ENCODE measurements at places on chromosomes 7 and 10.

- DNase-seq: no peak
Observed at GRCh38 chr10:72162978-72163377, 52.8 kb upstream of the ANAPC16 start.

DNA sequence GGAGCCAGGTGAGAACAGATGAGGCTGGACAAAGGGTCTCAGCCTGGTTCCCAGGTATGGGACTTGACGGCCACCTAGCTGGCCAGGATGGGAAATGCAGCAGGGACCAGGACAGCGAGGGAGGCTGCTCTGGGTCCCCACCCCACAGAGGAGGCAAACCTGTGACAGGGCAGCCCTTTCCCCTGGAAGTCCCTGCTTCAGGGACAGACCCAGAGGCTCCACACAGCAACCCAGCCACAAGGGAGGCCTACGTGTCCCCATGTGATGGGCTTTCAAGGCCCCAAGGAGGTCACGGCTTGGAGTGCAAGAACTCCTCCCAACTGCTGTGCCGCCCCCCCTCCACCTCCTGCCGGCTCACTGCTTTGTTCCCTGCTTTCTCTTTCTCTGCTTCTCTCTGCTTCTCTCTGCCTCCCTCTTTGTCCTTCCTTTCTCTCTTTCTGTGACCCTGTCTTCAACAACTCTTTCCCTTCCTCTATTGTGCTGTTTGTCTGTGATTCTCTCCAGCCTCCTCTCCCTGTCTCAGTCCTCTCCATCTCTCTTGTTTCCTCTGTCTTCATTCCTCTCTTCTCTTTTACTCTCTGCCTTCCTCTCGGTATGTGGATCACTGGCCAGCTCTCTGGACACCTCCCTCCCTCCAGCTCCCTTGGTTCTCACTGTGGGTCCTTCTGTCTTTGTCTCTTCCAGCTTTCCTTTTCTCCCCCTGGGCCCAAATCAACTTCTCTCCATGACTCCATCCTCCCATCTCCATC is 9.6 kb upstream of the EIF5AL1 start:
- no peak for DNase-seq

DNA sequence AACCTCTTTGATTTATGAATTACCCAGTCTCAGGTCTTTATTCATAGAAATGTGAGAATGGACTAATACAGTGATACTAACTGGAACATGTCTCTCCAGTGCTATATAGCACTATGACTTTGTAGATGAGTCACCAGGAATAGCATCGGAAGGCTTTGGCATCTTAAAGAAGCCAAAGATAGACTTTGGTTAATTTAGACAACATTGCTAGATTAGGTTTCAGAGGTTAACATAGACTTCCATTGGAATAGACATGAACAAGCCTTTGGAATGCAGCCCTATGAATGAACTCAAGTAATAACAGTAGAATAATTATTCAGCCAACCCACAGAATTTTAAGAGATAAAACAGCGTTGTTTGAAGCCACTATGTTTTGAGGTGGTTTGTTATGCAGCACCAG is 169.2 kb downstream of the HGF start:
- DNase-seq: no peak

GRCh38 chr10:109025172-109025571 is 898.1 kb downstream of the XPNPEP1 start:
- no peak for DNase-seq
